Activated naive CD8-positive, alpha-beta T cell treated with anti-CD3 and anti-CD28 coated beads, Interleukin-2, amount 50 U/mL, for 24 hours (primary cell): ENCODE measurements at places on chromosomes 2 and 18.

GRCh38 chr2:163729636-163730273 lies 6.1 kb downstream of the FIGN start:
- no peak for DNase-seq

- DNase-seq = no peak
Observed at GRCh38 chr2:173427887-173428668, 73.4 kb downstream of the CDCA7 start.

- DNase-seq = no peak
Observed at GRCh38 chr2:168457190-168457895, 1.3 kb downstream of the CERS6 start.

- no peak for DNase-seq
Observed at GRCh38 chr18:41579185-41579584, 375.8 kb upstream of the PIK3C3 start.

- no peak for DNase-seq
Observed at GRCh38 chr2:101998896-101999789, 7.4 kb downstream of the IL1R2 start.

- DNase-seq = no peak
Observed at GRCh38 chr2:226742347-226742746, 57.3 kb downstream of the IRS1 start.

DNA sequence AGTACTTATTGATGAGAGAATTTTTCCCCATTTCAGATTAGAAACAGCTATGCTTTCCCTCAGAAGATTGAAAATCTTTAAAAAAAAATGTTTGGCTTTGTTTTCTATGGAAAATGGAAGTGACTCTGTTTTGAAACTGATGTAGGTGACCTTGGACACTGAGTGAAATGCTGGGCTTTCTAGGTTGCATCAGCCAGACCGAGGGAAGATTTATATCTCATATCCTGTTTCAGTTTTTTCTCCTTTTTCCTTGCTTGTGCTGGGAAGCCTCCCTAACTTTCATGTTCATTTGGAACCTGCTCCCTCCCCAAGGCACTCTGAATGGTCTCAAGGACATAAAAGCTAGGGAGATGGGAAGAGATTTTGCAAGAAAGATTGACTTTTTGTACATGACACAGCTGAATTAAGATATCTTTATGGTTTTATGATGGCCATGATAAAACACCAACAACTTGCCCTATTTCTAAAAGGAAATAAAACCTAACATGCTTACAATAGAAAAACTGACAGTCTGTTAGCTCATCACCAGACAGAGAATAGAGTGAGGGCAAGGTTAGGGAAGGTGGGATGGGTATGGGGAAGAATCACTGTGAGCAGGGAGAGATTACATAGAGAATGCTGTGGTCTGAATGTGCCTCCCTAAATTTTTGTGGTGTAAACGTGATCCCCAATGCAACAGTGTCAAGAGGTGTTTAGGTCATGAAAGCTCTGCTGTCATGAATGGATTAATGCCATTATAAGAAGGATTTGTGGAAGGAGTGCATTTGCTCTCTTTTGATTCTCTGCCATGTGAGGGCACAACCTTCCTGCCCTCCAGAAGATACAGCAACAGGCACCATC lies 249.7 kb downstream of the TPGS2 start:
- no peak for DNase-seq

GRCh38 chr18:72235422-72235821 lies 308.7 kb downstream of the CBLN2 start:
- DNase-seq = no peak

- no peak for DNase-seq
Observed at GRCh38 chr18:49591271-49591670, 29.4 kb downstream of the LIPG start.

GRCh38 chr2:186909095-186909494 lies 60.1 kb upstream of the ZSWIM2 start:
- no peak for DNase-seq

- no peak for DNase-seq
Observed at GRCh38 chr2:18500333-18500732, 60.1 kb downstream of the RDH14 start.

GRCh38 chr2:222561817-222562645 lies 93.9 kb downstream of the FARSB start:
- DNase-seq = peak; percentile 14

DNA sequence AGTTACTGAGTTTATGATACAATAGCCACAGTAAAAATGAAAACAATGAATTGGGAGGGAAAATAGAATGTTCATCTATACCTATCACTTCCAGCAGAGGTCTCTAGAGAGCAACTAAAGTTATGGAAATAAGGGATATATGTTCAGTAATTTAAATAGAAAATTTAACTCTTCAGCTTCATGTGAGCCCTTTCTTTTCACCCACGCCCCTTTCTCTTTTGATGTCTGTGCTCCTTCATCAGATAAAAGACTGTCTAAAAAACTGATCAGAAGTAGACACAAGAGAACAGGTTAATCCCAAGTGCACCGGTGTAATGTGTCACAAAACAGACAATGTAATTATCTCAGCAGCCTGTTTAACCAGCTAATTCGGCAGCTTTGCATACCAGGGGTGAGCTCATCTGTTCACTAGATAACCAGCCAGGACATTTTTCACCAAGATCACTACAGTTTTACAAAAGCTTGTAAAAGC lies 238.5 kb upstream of the ERBB4 start:
- no peak for DNase-seq

DNA sequence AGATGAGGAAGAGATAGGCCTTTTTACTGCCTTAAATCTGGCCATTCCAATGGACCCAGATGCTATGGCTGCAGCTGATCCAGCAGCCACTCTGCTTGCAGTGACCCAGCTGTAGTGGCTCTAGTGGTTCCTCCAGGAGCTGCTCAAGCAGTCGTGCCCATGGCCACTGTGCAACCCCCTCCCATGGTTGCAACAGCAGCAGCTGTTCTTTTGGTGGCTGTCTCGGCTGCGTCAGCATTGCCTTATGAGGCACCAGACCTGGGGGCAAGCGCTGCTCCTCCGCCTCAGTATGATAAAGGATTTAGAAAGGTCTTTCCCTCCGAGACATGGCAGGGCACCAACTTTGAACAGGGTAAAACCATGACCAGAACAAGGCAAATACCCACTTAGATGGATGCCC lies 384.9 kb upstream of the DCC start:
- DNase-seq = no peak

- no peak for DNase-seq
Observed at GRCh38 chr2:193861557-193861956, 1666.8 kb upstream of the TMEFF2 start.

- DNase-seq = no peak
Observed at GRCh38 chr2:106175086-106175850, 18.8 kb downstream of the UXS1 start.

GRCh38 chr2:26488463-26489212 lies 10.7 kb upstream of the OTOF start:
- no peak for DNase-seq

GRCh38 chr18:11696451-11696850 lies 7.4 kb downstream of the GNAL start:
- no peak for DNase-seq

GRCh38 chr18:24875286-24875685 lies 414.8 kb downstream of the HRH4 start:
- no peak for DNase-seq

DNA sequence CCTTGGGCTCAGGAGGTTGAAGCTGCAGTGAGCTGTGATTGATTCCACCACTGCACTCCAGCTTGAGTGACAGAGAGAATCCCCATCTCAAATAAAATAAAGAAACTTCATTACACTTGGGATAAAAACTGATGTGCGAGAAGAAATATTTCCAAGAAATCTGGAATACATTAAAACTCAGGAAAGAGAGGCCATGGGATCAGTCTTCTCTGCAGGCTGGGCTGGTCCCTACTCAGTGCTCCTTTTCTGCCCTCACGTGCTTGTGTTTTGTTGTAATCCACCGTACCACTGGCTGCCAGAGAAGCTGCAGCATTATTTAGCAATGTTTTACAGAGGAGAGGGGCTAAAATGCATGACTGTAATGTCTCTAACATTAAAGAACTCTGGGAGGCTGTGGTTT lies 282.0 kb downstream of the SLC8A1 start:
- DNase-seq = no peak

DNA sequence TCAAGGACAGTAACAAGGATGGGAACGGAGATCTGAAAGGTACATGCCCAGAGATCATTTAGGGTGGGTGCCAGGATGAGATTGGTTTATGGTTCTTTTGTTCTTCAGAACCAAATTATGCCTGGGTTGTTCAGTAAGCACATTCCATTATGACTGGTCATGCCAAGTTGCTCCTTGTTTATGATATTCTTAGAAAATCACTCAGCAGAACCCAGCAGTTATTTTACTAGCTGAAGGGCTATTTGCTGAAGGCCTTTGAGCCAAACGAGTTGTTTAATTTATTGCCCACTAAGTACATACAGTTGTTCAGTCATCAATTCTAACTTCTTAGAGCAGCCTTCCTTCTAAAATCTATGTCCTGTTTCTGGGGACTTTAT lies 635 bp downstream of the SLC3A1 start:
- DNase-seq = no peak

DNA sequence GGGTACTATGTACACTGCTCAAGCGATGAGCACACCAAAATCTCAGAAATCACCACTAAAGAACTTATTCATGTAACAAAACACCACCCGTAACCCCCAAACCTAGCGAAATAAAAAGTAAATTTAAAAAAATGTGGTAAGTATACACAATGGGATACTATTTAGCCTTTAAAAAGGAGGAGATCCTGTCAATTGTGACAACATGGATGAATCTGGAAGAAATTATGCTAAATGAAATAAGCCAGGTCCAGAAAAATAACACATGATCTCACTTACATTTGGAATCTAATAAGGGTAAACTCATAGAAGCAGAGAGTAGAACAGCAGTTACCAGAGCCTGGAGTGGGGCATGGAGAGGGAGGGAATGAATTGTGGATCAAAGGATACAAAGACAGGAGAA lies 98.5 kb upstream of the SPATS2L start:
- DNase-seq = no peak

DNA sequence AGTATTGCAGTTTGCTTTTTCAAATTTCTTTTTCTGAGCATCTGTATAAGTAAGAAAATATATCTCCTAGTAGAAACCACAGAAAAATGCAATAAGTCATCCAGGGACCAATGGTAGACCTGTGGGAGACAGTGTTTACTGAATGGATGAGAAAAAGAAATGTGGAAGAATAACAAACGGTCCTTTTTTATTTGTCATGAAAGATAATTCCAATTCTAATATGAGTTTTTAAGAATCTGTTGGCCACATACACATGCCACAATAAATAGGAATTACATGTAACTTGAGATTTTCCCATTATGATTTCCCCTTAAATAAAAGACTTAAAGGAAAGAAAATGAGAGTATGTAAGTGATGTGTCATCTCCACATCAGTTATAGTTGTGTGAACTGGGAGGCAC lies 107.7 kb upstream of the RAB27B start:
- no peak for DNase-seq

DNA sequence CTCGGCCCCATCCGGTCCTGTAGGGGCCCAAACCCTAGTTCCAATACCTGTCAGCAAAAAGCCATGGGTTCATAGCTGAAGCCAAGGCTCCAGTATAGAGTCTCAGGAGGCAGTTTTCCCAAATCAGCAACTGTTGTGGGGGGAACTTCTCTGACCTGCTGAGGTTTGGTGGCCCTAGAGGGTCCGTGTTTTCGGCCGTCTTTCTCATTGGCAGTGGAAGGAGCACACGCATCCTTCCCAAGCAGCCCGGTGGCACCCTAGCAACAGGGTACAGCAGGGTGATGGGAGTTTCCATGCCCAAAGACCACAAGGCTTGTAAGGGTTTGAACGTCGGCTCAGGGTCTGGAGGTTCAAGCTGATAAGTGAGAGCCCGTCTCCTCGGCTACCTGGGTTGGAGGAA lies 6.6 kb downstream of the FOSL2 start:
- DNase-seq = no peak

- DNase-seq = peak; percentile 22
Observed at GRCh38 chr18:44716697-44717163, 36.0 kb downstream of the SETBP1 start.

DNA sequence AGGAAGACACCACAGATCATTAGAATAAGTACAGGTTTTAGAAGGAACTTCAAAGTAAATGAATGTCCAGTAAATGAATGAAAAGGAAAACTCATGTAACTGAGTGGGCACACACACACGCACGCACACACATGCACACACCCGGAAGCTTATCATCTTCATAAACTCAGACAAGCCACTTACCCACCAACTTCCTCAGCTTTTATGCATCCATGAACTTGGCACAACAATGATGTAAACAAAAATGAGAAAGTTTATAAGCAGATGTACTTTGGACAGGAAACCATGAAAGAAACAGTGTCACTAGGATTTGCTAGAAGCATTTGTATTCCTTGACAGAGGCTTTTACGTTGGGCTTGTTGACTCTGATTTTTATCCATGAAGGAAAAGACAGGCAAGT lies 23.2 kb downstream of the RNF152 start:
- DNase-seq = no peak

DNA sequence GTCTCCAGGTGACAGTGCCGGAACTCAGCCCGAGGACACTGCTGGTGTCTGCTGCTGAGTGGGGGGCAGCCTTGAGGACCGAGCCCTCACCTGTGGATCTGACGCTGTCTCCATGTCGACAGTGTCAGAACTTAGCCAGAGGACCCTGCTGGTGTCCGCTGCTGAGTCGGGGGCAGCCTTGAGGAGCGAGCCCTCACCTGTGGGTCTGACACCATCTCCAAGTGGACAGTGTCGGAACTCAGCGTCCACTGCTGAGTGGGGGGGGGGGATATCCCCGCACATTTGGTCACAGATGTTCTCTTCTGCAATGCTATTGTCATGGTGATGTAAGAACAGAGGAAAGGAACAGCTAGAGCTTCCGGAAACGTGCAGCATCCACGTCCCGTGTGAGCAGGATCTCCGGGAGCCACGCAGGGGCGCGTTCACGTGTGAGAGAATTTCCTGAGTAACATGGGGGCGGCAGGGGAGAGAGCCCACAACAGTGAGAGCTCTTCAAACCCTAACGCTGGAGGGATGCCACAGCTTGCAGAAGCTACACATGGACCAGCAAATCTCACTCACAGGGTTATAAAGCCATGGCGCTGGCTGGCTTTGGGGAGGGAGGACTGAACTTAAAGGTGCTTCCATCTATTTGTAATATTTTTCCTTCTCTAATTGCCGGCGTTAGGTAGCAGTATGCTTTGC lies 250.7 kb upstream of the SALL3 start:
- DNase-seq = no peak

- no peak for DNase-seq
Observed at GRCh38 chr18:49021076-49021432, 70.3 kb upstream of the SMAD7 start.

DNA sequence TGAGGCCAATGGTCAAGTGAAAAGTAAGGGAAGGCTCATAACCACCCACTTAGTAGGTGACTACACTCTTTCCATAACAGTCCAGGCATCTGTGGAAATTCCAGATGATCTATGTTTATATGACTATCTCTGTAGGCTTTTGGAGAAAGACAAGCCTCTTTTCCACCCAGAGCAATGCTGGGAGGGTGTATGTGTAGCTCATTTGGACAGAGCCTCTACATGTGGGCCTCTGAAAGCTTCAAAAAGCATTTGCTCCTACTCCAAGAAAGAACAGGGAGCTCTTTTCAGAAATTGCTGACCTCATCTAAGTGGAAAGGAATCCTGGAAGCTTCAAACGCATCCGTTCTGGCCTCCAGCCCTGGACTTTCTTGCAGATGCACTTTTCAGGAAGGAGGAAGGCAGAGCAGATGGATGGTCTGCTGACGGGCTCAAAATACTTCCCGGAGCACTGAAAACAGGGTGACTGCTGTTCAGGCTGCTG lies 308.7 kb downstream of the LRATD1 start:
- DNase-seq = no peak
